ENCODE measurements at places on chromosomes 3 and 15.
A peak's percentile ranks its signal among the peaks of the same experiment; 100 is the strongest.

GRCh38 chr3:164673738-164674137 is 404.6 kb downstream of the SI start:
- no peak for DNase-seq

- DNase-seq = no peak
Measured at GRCh38 chr3:61778095-61778494, 216.7 kb downstream of the PTPRG start.

DNA sequence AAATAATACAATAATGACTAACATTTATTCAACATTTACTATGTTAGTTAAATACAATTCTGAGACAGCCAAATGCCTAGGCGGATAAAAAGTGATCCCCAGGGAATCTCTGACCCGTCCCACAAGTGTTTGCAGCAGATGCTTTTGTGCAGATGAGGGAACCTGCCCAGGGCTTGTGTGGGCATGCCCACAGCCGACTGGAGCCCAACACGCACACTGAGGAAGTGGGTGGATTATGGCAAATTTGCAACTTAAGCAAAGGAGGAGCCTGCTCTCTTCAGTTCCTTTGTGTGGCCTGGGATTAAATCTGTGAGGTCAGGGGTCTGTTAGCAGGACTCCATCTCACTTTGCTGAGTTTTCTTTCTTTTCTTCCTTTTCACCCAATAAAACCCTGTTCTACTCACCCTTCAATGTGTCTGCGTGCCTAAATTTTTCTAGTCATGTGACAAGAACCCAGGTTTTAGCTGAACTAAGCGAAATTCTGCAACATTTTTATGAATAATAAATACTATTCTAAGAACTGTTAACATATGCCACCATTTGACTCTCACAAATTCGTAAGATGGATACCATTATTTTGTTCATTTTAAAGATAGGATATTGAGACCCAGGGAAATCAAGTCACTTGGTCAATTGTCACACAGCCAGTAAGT is 13.9 kb upstream of the RTP1 start:
- no peak for DNase-seq

GRCh38 chr3:60289341-60290121 is 961.7 kb downstream of the FHIT start:
- DNase-seq = no peak

- DNase-seq = no peak
Measured at GRCh38 chr3:197687570-197687969, 49.1 kb downstream of the RUBCN start.

DNA sequence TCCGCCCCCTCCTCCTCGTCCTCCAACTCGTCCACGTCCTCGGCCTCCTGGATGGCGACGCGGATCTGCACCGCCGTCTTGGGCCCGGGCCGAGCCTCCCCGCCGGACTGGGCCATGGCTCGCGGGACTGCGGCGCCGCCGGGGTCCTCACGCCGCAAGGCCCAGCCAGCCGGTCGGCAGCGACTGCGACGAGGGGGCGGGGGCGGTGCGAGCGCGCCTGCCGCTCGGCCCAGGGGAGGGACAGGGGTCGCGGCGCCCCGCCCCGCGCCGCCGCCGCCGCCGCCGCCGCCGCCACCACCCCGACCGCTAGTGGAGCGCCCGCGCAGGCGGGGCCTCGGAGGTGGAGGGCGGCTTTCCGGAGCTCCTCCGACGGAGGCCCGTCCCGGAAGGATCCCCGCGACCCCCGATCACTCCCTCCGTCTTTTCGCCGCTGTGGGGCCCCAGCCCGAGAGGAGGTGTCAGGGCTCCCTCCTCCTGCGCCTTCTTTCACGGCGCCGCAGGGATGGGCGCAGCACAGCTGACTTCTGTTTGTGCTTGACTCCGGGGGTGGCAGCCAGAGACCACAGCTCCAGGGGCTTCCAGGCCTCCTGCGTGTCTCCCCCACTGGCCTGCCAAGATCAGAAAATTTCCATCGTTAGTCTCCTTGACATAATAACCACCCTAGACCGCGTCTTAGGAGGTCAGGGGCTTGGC is at the start of gene LARP6:
Gene LARP6, minus strand, starts transcription at position 185 of the 693 bp plus-strand sequence. Its CDS starts 69 bp downstream, at position 116.
- DNase-seq = peak; percentile 70

GRCh38 chr3:24765399-24765798 is 270.7 kb upstream of the THRB start:
- DNase-seq = no peak

- peak; percentile 12 for DNase-seq
Measured at GRCh38 chr3:37526511-37526910, 335.2 kb upstream of the CTDSPL start.

- DNase-seq = no peak
Measured at GRCh38 chr3:190646996-190647395, 133.1 kb downstream of the IL1RAP start.

DNA sequence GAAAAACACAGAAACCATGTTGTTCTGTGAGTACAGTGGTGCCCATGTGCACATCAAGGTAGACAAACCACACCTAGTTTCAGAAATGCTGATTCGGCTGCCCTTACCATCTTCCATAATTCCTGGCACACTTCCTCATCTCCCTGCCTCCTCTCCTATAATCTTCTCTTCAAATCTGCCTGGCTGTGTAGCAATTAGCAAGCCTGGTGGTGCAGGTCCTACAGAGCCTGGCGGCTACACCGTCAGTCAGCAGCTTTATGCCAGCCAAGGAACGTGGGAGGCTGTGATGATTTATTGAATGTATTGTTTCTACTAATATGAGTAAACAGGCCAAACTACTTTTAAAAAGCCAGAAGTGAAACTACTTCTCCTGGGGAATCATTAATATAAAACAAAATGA is 106.8 kb downstream of the SEMA6D start:
- no peak for DNase-seq

- DNase-seq = peak; percentile 43
Measured at GRCh38 chr3:15331606-15332404, 581 bp downstream of the SH3BP5 start.

GRCh38 chr3:42608581-42608980 is 8.1 kb downstream of the NKTR start:
- no peak for DNase-seq

- DNase-seq = no peak
Measured at GRCh38 chr3:135895106-135895733, 70.3 kb upstream of the PPP2R3A start.

DNA sequence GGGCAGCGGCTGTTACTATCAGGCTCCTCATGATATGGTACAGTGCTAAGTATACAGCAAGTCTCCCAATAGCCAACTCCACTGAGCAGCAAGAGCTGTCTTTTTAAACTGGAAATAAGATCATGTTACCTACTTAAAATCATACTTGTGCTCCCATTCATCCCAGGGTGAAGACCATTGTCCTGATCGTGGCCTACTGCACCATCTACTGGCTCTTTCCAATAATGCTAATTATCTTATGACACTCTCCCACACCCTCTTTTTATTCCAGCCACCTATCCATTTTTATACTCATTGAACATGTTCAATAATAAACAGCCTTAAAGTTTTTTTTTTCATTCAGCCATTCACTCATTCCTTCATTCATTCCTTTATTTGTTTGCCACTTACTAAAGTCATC is 117.7 kb downstream of the GBE1 start:
- DNase-seq = no peak

DNA sequence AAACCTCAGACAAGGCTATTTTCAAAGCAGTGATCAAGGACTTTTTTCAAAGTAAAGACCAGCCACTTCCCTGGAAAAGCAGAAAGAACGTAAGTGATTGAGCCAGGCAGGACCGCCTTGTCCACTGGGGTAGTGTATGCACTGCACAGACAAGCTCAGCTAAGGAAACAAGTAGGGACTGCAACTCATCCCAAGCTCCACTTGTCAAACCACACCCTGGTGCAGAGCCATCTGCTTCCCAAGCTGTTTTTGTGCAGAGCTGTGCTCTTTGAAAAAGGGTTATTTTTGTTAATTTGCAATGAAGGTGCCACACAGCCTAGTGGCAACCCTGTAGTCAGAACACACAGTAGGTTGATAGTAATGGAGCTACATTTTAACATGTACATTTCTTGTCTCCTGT is 193.3 kb downstream of the ADAMTS9 start:
- no peak for DNase-seq

- no peak for DNase-seq
Measured at GRCh38 chr3:63151897-63152296, 126.2 kb upstream of the SYNPR start.

- DNase-seq = no peak
Measured at GRCh38 chr15:36757189-36757814, 177.9 kb downstream of the CDIN1 start.

GRCh38 chr15:31516440-31516839 is 189.8 kb downstream of the KLF13 start:
- no peak for DNase-seq

DNA sequence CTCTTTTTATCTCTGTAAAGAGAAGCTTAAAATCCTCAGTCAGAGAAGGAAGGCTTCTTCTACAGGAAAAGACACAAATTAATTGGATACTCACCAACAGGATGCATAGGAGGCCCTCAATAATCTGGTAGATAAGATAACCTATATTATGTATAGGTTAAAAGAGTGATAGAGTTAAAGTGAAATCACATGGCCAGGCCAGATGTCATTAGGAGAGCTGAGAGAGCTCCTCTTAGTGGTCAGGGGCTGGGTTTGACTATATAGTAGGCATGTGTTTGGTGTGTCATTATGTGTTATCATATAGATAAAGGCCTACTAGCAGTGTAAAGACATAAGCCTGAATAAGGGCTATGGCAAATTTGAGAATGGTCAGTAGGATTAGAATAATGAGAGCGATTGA is 479.3 kb downstream of the EPHA3 start:
- no peak for DNase-seq

DNA sequence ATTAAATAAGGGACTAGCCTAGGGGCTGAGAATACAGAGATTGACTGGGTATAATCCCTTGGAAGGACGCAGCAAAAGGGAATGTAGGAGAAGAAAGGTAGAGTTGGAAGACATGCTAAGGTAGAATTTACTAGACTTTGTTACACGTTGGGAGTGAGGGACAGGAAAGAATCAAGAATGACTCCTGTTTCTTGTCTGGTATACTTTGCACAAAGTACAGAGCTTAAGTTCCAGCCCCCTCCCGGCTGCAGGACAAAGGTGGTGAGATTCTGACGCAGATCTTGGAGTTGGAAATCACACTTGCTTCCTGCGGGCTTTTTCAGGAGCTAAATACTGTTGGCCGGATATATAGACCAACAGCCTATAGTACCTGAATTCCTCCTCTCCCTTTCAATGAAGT is 895 bp downstream of the HYKK start:
- no peak for DNase-seq

- no peak for DNase-seq
Measured at GRCh38 chr15:28026221-28026620, 72.9 kb downstream of the OCA2 start.

GRCh38 chr3:190306513-190307163 is 15.6 kb downstream of the CLDN1 start:
- no peak for DNase-seq

GRCh38 chr3:101638261-101638745 is 38.6 kb downstream of the ZBTB11 start:
- DNase-seq = no peak

DNA sequence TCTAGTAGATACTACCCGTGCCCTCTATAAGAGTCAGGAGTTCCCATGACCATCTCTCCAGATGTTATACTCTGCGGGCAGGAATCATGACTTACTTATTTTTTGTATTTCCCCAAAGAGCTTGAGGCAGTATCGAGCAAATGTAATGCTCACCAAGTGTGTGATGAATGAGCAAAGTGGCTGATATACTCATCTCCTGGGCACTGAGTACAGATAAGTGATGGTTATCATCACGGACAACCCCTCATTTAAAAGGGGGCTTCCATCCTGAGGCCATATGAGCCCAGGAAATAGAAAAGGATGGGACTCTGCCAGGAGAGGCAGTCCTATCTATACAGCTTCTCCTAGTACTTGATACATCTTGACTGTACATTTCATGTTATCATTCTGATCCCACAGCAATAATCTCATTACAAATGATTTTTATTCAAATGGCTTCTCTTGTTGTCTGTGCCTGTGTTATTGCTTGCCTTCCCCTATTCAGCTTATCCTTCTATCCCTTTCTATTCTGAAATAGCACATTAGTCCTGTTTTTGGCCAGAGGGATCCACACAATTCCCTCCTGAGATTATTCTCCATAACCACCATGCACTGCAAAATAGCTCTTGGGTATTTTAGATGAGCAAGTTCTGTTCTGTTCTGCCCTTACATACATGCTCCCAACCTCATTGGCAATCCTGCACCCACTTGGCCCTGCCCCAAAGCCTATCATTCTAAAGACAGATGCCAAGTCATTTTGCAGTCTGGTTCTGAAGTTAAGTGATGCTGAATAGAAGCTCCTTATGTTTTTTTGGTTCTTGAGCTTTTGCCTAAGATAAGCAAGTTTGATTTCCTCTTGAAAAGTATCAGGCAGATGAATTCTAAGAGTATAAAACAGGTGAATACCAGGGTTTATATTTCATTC is 48.0 kb upstream of the MRPL3 start:
- DNase-seq = no peak

- DNase-seq = no peak
Measured at GRCh38 chr15:59685737-59686297, 3.3 kb downstream of the BNIP2 start.

DNA sequence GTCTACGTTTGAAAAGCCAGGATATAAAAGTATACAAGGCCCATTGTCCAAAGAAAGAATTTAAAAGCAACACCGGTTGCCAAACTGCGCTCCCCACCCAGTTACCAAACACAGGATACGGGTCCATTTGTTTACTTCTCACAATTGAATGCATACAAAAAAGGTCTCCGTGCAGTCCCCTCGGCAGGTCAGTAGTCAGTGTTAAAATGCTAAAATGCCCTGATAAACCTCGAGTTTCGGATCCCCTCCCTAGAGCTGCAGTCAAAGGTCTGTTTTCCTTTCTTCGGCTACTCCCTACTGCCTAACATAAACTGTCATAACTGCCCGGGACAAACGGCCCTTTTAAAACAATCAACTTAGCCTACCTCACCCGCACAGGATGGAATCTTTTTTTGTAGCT is 534.6 kb downstream of the FOXP1 start:
- DNase-seq = no peak

GRCh38 chr3:188796122-188796631 is 375.6 kb upstream of the TPRG1 start:
- DNase-seq = no peak

DNA sequence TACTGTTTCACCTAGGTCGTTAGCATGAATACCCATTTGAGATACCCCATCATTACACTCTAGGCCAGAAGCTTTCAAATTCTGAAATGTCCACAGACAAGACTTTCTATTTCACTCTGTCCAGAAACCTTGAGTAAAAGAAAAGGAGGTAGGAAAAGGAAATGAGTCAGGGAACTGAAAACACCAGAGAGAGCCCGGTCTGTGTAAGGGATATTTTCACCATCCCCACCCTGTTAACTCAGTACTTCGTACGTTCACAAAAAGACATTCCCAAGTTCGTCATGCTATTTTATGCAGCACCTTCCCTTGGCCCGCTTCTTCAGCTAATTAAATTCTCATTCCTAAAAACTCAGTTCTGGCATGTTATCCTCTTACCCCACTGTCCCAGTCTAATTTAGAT is 89.4 kb upstream of the SOX2 start:
- DNase-seq = no peak
